Muscle of leg (tissue), 16 donors: ENCODE measurements at places on chromosomes 11 and 22.

- no peak overlapping the region for H3K27ac ChIP-seq
- no peaks in the 10 kb centered on the region for H3K27me3 ChIP-seq
- H3K36me3 ChIP-seq = no peaks in the 10 kb centered on the region
Observed at GRCh38 chr11:21105196-21105917, 436.0 kb downstream of the NELL1 start.

DNA sequence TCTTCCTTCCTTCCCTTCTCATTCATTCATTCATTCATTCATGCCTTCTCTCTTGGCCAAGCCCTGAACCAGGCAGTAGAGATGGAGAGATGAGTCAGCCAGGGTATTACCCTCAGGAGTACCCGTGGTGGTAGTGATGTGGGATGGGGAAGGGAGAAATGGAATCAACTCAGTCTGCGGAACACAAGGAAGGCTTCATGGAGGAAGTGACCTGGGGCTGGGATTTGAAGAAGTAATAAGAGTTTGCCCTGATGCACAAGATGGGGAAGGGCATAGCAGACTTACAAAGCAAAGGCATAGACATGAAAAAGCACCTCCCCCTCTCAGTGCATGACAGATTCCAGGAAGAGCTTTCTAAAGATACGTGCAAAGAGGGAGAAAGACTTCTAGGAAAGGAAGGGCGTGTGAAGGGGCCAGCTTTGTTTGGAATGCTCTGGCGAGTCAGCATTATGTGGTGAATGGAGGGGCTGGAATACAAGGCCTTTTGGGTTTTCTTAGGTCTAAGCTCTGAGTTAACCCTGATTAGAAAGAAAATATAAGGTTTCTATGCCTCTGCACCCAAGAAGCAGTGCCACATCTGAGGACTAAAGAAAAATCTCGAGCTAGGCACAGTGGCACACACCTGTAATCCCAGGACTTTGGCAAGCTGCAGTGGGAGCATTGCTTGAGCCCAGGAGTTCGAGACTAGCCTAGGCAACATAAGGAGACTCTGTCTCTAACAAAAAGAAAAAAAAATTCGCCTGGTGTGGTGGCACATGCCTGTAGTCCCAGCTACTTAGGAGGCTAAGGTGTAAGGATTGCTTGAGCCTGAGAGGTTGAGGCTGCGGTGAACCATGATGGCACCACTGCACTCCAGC, 36.4 kb upstream of the ACER3 start:
- H3K27ac ChIP-seq = peak overlapping the region; percentile 85
- H3K4me3 ChIP-seq = no peak overlapping the region
- no peak for DNase-seq
- peaks cover 8% of the 10 kb centered on the region for H3K4me1 ChIP-seq
- H3K27me3 ChIP-seq = no peaks in the 10 kb centered on the region

GRCh38 chr11:61491736-61492395, 16.7 kb upstream of the LRRC10B start:
- DNase-seq = no peak
- H3K27ac ChIP-seq = no peak overlapping the region
- H3K4me1 ChIP-seq = peaks cover 54% of the 10 kb centered on the region
- no peaks in the 10 kb centered on the region for H3K36me3 ChIP-seq
- no peaks in the 10 kb centered on the region for H3K27me3 ChIP-seq

DNA sequence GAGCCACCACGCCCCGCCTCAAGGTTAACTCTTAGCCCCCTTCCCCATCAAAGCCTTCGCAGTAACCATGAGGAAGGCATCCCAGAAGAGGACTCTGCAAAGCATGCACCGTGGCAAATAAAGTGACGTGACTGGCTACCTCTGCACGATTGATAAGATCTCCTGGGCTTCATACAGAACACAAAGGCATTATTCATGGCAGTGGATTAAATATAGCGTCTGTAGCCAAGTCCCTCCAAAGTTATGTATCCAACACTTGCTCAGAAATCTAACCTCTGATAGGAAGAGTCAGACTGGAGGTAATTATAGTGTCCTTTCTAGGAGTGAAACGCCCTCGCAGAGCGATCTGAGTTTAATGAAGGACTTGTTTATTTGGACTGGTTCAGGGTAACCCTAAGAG, 22.4 kb downstream of the CPT1A start:
- H3K27me3 ChIP-seq = no peaks in the 10 kb centered on the region
- peaks cover 3% of the 10 kb centered on the region for H3K36me3 ChIP-seq
- no peak overlapping the region for H3K27ac ChIP-seq
- no peaks in the 10 kb centered on the region for H3K4me1 ChIP-seq
- H3K4me3 ChIP-seq = no peak overlapping the region

DNA sequence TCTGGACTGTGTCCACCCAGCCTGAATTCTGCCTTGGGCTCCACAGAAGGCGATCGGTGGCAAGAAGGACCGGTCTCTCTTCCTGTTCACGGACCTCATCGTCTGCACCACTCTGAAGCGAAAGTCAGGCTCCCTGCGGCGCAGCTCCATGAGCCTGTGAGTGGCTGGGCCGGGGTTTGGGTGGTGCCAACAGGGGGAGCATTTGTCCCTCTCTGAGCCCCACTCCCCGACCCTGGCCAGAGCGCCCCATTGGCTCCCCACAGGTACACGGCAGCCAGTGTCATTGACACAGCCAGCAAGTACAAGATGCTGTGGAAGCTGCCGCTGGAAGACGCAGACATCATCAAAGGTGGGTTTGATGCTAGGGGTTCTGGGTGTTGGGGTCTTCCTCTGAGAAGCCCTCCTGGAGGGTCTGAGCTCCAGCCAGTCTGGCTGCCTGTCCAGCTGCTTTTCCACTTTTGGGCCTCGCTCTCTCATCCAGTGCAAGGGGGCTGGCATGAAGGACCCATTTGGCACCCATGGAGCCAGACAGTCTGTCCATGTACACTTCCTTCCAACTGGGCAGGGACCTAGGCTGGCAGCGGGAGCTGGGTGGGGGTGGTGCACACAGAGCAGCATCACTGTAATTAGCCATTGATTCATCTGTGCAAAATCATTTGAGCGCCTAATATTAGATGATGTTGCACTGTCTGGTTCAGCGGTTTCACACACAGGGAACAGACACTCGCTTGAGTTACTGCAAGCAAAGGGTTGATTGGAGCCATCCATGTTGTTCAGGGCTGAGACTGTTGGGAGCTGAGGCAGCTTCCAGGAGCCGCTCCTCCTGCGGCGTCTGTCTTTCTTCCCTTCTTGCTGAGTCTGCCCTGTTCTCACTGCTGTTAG, 19.0 kb upstream of the RELT start:
- H3K4me1 ChIP-seq = peaks cover 17% of the 10 kb centered on the region
- no peak overlapping the region for H3K27ac ChIP-seq
- peaks cover 85% of the 10 kb centered on the region for H3K36me3 ChIP-seq
- no peaks in the 10 kb centered on the region for H3K27me3 ChIP-seq
- H3K4me3 ChIP-seq = no peak overlapping the region

GRCh38 chr22:27336151-27337090, 465.1 kb downstream of the MN1 start:
- H3K4me3 ChIP-seq = no peak overlapping the region
- DNase-seq = no peak
- no peak overlapping the region for H3K27ac ChIP-seq
- H3K36me3 ChIP-seq = no peaks in the 10 kb centered on the region
- peaks cover 11% of the 10 kb centered on the region for H3K27me3 ChIP-seq

- no peak for DNase-seq
- no peak overlapping the region for H3K4me3 ChIP-seq
- H3K4me1 ChIP-seq = peaks cover 11% of the 10 kb centered on the region
Observed at GRCh38 chr11:1292644-1293618, 16.5 kb downstream of the TOLLIP start.

GRCh38 chr11:111391328-111392124, 12.5 kb upstream of the POU2AF1 start:
- no peaks in the 10 kb centered on the region for H3K4me1 ChIP-seq
- no peak for DNase-seq
- H3K27me3 ChIP-seq = no peaks in the 10 kb centered on the region
- no peak overlapping the region for H3K4me3 ChIP-seq
- no peak overlapping the region for H3K27ac ChIP-seq
- no peaks in the 10 kb centered on the region for H3K36me3 ChIP-seq

GRCh38 chr22:29385151-29385704, 3.1 kb downstream of the AP1B1 start:
- no peak overlapping the region for H3K27ac ChIP-seq
- H3K36me3 ChIP-seq = peaks cover 7% of the 10 kb centered on the region
- DNase-seq = no peak
- no peak overlapping the region for H3K4me3 ChIP-seq

- H3K36me3 ChIP-seq = peaks cover 25% of the 10 kb centered on the region
- H3K4me1 ChIP-seq = no peaks in the 10 kb centered on the region
- no peak overlapping the region for H3K4me3 ChIP-seq
- no peak for DNase-seq
- H3K27ac ChIP-seq = no peak overlapping the region
Observed at GRCh38 chr11:61281581-61282250, 13.4 kb downstream of the VWCE start.

DNA sequence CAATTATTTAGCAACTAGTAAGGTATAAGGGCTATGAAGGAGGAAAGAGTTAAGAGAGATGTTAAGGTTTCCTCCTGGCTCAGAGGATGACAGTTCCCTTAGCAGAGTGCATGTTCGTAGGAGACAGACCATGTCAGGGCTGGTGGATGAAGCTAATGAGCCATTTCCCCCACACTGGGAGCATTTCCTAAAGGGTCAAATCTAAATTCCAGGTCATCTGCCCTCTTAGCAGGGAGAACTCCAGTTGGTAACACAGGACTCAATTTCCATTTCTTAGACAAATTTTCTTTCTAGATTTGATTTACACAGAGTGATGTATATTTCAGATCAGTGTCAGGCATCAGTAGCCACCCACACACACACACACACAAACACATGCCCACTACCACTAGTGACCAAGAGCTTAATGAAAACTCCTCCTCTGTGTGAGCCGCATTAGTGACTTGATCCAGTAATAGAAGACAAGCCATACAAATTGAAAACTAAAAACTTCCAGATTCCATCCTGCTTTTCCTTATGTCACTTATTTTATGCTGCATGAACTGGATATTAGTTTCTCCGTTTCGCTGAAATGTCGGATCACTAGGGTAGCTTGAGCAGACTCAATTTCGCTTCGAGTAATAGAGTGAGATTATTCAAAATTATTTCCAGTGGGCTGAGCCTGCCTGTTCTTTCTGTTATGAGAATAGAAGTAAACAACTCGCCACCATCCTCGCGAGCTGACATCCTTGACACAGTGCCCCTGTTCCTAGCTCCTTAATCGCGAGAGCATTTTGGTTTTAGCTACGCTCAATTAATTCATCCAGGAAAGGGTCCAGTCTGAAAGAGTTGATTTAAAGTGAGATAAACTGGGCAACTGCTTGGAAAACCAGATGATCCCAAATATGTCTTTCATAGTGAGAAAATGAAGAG, 582.6 kb downstream of the SOX6 start:
- peaks cover 36% of the 10 kb centered on the region for H3K4me1 ChIP-seq
- no peaks in the 10 kb centered on the region for H3K36me3 ChIP-seq
- peak overlapping the region; percentile 78 for H3K27ac ChIP-seq
- no peaks in the 10 kb centered on the region for H3K27me3 ChIP-seq
- DNase-seq = peak; percentile 46
- no peak overlapping the region for H3K4me3 ChIP-seq

GRCh38 chr22:27107824-27108223, 450.4 kb downstream of the MIAT start:
- no peak overlapping the region for H3K27ac ChIP-seq
- no peak for DNase-seq
- peaks cover 2% of the 10 kb centered on the region for H3K27me3 ChIP-seq
- H3K4me3 ChIP-seq = no peak overlapping the region
- no peaks in the 10 kb centered on the region for H3K36me3 ChIP-seq

DNA sequence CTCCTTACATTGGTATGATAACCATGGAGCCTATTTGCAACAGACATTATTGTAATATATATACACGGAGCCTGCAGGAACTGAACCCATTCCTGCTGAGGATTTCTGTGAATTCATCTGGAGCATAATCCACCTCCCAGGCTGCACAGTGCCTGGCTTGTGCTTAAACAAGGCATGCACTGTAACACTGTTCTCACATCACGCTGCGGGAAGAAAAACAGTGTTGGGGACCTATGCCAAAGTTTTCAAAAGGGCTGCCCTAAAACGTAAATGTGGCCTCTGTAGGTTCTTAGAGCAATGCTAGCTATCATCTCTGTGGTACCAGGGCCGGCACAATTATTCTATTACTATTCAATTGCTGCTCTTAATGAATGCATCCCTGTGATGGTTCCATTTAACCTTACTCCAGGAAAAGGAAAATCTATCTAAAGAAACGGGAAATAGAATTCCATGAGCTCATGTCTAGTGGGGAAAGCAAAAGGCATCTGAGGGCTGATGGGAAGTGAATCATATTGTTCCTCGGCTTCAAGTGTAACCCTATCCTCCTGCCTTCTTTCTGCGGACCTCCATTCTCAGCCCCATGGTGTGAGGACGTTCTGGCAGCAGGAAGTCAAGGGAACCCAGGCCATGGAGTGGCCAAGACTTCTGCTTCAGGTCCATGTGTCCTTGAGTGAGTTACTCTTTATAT, 525.5 kb downstream of the SOX6 start:
- H3K36me3 ChIP-seq = no peaks in the 10 kb centered on the region
- peak; percentile 61 for DNase-seq
- peaks cover 29% of the 10 kb centered on the region for H3K4me1 ChIP-seq
